Stimulated activated naive CD8-positive, alpha-beta T cell treated with anti-CD3 and anti-CD28 coated beads, Interleukin-15, Interleukin-2, amounts not matched to agents 100 U/mL and 50 U/mL, for 24 hours (primary cell): ENCODE measurements at places on chromosomes 7 and 10.

GRCh38 chr7:150944066-150945042 lies 33.8 kb downstream of the KCNH2 start:
- no peak for DNase-seq

DNA sequence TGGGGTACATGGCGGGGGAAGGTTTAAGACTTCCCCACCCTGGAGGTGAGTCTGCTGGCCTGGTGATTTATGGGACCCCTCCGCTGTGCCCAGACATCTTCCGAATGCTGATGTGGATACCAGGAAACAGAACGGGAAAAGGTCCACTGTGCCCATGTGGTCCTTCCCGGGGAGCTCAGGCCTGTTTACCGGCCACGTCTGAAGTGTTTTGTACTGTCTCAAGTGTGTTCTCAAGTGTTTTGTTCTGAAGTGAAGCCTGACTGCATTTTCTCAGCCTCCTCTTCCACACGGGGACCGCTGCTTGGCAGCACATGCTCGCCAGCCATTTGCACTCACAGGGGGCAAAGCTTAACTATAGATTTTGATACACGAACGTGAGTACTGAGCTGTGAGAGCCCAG lies 127.2 kb downstream of the TEX36 start:
- DNase-seq, result no peak

DNA sequence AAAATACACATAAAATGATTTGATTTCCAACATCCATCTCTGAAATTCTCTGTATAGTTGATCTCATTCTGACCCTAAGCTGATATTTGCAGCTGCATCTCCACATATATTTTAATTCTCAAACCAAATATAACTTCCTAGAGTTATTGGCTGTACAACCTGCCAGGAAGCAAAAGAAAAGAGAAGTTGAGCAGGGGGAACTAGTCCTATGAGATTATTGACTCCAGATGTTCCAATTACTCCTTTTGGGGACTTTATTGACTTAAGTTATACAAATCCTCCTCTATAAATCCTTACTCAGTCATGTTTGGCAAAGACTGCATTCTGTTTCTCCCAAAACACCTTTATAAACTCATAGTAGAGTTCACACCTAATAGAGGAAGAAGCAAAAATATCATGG lies 599.4 kb upstream of the ANKRD30A start:
- DNase-seq, result no peak

DNA sequence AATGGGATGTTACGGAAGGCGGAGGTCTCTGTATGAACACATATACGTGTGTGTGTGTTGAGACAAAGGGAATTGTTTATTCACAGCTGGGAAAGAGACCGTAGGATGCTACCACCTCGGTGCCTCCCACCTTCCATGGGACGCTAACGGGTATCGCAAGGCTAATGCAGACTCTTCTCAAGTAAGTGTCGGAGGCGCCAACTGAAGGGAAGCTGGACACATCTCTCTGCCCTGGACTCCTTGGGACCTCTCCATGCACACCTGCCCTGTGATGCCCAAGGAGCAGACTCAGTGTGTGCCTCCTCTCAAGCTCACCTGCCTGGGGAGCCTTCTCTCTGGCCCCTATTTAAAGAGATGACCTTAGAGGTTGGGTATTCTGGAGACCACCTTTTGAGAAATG lies 230.9 kb downstream of the DNAJB6 start:
- no peak for DNase-seq

DNA sequence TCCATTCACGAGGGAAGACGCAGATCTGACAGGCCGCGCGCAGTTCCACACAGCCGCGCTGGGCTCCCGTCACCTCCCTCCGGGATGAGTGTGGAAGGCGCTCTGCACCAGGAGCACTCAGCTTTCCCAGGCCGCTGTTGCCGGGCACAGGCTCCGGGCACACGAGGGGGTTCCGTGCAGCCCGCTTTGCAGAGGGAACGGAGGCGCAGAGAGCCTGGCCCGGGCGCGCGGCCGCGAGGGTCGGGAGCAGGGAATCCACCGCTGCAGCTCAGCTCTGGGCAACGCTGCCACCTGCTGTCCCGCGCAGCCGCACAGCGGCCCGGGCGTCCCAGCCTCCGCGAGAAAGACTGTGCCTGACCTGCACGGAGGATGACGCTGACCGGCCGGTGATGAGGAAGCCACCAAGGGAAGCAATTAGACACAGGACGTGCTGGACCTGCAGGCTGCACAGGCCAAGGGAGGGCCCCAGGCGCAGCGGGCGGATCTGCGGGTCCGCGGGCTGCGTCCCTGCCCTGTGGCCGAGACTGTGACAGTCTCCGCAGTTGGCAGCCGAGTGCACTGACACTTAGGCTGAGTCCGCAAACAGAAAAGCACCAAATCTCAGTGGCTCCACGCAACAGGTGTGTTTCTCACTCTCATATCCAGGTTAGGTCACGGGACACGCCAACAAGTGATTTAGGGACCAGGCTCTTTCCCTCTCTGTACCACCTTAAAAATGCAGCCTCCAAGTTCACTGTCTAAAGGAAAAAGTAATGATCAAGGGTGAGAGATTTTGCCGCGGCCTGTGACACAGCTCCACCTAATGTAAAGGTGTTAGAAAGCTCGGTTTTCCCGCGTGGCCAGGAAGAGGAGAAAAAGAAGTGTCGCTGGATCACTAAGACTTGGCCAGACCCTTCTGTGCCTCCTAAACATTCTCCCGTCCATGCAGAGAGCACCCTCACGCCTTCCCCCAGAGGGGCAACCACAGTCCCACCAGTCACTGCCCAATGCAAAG lies 94.5 kb downstream of the SEC61G start:
- peak; percentile 17 for DNase-seq

- DNase-seq, result no peak
Observed at GRCh38 chr7:132286836-132287235, 289.4 kb downstream of the PLXNA4 start.

DNA sequence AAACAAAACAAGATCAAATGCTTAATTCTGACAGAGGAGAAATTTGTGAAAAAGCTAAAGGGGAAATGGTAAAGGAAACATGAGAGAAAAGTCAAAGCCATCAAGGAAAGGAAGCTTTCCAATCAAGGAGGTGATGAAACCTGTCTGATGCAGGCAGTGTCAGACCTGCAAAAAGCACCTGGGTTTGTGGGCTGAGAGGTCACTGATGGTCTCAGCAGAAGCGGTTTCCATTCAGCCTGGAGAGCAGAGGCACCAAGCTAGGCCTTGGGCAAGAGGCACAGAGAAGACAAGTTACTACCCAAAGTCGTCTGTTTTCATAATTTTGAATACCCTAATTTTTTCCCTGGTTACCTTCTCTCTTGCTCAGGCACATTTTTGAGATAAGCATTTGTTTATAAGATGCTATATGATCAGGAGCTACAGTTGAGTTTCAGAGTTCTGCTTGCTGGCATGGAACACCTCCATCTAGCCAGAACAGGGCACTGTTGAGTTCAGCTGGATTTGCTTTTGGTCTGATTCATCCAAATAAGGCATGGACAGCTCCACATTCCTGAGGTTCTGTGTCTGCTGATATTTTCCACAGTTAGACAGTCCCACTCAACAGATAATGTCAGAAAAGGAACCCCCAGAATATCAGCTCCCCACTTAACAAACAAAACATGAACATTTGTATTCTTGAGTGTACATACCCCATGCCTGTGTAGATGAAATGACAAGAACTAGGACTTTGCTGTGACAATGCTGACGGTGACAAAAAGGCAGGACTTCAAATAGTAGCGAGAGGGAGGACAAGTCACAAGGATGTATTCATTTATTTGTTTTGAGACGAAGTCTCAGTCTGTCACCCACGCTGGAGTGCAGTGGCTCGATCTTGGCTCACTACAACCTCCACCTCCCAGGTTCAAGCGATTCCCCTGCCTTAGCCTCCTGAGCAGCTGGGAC lies 4.9 kb upstream of the PPIA start:
- DNase-seq, result no peak

- DNase-seq, result no peak
Observed at GRCh38 chr10:33780961-33781360, 446.5 kb upstream of the NRP1 start.

GRCh38 chr7:157352516-157352915 lies 15.7 kb downstream of the DNAJB6 start:
- no peak for DNase-seq

GRCh38 chr10:16938952-16939351 lies 121.7 kb upstream of the RSU1 start:
- no peak for DNase-seq

DNA sequence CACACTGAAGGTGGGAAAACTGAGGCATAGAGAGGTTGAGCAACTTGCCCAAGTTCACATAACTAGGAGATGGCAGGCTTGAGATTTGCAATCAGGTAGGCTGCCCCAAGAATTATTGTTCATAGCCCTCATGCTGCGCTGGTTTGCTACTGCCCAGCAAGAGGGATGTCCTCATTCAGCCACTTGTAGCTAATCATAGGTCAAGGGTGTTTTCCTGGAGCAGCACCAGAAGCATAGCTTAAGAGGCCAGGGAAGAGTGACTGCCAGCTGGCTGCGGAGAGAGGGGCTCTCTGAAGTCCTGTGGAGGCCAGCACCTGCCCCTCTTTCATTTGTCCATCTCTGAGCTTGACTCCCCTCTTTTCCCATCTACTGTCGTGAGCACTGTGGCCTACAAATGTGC lies 15.0 kb downstream of the CDHR3 start:
- DNase-seq, result no peak

- DNase-seq, result no peak
Observed at GRCh38 chr7:133255486-133255885, 2.6 kb downstream of the EXOC4 start.

DNA sequence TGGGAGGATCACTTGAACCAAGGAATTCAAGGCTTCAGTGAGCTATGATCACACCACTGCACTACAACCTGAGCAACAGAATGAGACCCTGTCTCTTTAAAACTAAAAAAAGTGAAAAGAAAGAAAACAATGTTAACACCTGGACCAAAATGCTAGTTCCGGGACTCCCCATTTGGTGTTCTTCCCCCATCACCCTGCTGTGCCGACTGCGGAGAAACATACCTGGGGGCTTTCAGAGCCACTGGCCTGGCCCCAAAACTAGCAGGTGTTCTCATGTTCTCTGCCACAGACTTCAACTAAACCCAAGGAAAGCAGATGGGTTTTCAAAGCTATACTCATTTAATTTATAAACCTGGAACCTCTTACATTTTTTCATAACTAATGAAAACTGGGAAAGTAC lies 250.9 kb downstream of the KIAA1217 start:
- DNase-seq, result no peak

DNA sequence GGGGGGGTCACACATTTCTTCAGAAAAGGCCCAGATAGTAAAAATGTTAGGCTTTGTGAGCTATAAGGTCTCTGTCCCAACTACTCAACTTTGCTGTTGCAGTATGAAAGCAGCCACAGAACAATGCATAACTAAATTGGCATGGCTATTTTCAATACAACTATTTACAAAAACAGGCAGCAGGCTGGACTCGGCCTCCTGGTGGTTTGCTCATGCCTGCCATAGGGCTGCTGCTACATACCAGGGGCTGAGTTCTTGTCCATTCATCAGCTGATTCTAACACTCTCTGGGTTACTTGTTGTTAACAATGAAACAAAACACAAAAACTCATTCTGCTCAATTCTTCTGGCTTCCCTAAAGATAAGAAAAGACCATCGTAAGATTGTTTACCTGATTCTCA lies 109.4 kb upstream of the ADAM12 start:
- DNase-seq, result no peak

- no peak for DNase-seq
Observed at GRCh38 chr10:84296091-84296981, 32.1 kb upstream of the CCSER2 start.

- DNase-seq, result no peak
Observed at GRCh38 chr7:121084256-121084655, 95.7 kb downstream of the CPED1 start.

DNA sequence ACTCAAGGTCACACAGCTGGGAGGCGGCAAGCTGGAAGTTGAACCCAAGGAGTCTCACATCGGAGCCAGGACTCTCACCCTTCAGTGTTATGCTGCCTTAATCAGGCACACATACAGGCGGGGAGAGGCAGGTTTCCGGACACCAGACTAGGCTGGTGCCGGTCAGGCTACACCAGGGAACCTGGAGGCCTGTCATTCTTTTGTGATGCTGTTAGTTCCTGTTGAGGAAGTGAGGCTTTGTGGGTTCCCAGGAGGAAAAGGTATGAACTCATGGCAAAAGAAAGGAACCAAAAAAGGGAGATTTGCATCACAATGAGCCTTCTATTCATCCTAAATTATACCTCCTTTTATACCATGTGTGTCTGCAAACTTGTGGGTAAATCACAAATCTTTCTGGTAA lies 103.8 kb downstream of the TCF7L2 start:
- DNase-seq, result no peak

DNA sequence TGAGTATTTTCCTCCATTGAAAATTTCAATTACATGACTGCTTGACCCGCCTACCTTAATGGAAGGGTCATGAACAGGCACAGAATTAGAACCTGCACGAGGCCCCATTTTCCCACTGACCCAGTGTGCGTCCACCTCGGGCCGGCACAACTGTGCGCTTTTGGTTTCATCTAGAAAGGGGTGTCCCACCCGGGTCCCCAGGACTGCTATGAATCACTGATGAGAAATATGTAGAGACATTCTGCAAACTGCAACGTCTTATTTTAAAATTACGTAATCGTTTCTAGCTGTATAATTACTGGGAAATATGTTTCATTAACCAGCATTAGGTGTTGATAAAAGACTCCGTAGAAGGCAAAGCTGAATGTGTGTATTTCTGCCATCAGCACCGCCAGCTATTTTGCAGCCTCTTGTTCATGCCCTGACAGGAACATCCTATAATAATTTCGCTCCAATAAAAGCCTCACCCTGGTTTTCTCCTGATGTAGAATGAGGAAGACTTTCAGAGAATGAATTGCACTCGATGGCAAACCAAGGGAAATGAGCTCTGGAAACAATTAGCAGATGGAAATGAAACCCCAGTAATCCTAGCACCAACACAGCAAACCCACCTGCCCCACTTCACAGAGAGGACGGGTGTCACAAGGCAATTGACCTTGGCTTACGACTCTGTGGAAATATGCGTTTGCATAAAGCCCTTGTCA lies 562.1 kb downstream of the DNAJB6 start:
- DNase-seq, result no peak

GRCh38 chr7:13581097-13581496 lies 408.4 kb downstream of the ETV1 start:
- DNase-seq, result no peak

DNA sequence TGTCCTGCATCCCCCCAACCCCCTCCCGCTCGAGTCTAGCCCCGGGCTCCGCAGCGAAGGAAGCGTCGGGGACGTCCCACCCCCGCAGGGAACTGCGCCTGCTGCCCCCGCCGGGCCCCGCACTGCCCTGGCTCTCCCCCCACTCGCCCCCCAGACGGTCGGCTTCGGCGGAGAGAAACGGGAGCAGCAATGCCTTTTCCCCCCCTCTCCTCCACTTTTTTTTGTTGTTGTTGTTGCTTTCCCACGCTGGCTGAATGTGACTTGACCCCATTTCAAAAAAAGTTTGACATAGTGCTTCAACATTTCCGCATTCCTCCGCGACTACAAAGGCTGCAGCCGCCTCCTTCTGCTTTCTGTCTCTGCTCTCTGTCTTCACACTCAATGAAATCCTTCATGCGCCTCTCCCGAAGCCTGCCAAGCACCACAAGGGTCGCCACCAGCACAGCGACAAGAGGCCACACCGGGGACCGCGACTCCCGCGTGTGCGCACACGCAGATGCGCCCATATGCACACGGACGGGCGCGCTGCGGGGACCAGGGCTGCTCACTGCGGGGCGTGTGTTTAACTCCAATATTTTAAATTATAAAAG lies 1.0 kb downstream of the CDK6 start:
- DNase-seq, result peak; percentile 67
